Stimulated activated CD8-positive, alpha-beta memory T cell treated with anti-CD3 and anti-CD28 coated beads, Interleukin-2, amount 100 ng/mL, for 1 hour (primary cell): ENCODE measurements at places on chromosomes 6 and 20.

DNA sequence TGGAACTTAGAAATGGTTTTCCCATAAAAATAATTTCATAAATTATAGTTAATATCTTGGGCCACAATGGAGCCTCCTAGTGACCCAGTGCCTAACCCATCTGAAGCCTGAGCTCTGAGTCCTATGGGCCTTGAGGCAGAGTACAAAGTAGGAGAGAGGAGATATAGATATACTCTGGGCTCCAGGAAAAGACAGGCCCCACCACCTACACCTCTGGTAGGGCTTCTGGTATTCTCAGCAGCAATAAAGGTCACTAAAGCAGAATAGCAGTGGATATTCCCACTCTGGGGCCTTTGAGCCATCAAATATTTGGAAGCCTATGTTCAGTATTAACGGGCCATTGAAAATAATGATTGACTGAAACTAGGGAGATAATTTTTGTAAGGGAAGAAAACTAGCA lies 24.1 kb downstream of the CYP39A1 start:
- no peak for DNase-seq

GRCh38 chr6:66065313-66065712 lies 358.3 kb upstream of the EYS start:
- no peak for DNase-seq

- DNase-seq, result no peak
Observed at GRCh38 chr20:48404598-48404997, 423.2 kb downstream of the PREX1 start.

- DNase-seq, result no peak
Observed at GRCh38 chr6:22087960-22088706, 208.7 kb downstream of the PRL start.

DNA sequence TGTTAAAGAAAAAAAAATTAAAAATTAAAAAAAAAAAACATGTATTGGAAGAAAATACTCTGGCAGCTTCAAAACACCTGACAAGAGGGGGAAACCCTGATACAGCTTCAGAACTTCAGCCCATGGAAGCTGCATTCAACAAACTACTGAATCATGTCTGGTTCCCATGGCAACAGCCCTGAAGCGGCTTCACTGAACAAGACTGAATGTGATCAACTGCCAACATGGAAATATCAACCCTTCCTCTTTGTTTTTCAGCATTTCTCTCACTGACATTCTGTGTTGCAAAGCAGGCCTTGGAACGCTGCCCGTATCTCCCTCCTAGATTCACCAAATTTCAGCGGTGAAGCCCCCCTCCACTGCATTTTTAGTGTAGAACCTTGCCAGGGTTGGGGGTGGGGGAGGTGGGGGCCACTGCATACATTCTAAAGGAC lies 91.3 kb upstream of the SHLD1 start:
- DNase-seq, result no peak

- no peak for DNase-seq
Observed at GRCh38 chr6:107489636-107490565, at the start of gene SOBP. Gene SOBP, plus strand, starts transcription at chr6:107490117. Its CDS starts 500 bp downstream, at chr6:107490617.

GRCh38 chr6:51001399-51001798 lies 182.7 kb downstream of the TFAP2B start:
- no peak for DNase-seq

DNA sequence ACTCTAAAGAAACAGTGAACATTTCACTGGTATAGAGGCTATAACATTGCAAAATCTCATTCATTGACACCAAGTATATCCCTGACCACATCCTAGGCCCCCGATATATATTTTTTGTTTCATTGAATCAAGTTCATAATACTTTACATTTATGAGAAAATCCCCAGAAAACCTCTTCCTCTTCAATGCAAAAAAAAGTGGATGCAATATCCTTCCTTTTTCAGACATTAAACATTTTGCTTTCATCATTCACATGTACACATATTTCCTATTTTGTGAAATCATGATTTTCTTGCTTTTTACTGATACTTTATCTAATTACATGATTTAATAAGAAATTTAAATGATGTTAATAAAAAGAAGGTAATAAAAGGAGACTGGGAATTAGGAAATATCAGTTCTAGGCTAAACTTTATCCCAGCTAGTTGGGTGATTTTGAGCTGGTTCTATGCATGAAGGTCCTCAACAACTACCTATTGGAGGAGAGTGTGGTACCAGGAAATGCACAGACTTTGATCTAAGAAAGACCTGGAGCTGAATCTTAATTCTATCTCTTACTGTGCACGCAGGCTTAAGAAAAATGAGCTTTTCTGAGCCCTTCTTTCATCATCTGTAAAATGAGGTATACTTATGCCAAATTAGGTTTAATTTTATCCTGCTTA lies 4.9 kb downstream of the SYNE1 start:
- no peak for DNase-seq

DNA sequence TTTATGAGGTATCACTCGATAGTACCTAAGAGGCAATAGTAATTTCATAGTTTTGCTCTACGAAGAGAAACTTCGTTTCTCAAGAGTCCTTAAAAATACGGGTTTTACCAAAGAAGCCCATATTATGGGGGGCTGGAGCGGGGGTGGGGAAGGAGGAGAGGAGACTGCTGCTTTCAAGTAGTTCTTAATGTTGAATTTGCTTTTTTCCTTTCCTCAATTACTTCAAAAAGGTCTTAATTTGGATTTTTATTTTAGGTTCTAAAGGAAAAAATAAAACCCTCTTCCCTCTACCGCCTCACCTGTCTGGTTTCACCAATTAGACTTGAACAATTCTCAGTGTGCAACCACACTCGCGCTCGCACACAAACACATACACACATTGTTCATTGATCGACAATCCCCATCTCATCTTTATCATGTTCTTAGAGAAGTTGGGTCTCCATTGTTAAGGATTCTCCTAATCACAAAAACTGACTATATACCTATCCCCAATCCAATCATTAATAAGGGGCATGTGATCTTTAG lies 97.2 kb downstream of the HFE start:
- DNase-seq, result no peak

- DNase-seq, result no peak
Observed at GRCh38 chr6:39517756-39518155, 195.3 kb upstream of the KCNK16 start.

DNA sequence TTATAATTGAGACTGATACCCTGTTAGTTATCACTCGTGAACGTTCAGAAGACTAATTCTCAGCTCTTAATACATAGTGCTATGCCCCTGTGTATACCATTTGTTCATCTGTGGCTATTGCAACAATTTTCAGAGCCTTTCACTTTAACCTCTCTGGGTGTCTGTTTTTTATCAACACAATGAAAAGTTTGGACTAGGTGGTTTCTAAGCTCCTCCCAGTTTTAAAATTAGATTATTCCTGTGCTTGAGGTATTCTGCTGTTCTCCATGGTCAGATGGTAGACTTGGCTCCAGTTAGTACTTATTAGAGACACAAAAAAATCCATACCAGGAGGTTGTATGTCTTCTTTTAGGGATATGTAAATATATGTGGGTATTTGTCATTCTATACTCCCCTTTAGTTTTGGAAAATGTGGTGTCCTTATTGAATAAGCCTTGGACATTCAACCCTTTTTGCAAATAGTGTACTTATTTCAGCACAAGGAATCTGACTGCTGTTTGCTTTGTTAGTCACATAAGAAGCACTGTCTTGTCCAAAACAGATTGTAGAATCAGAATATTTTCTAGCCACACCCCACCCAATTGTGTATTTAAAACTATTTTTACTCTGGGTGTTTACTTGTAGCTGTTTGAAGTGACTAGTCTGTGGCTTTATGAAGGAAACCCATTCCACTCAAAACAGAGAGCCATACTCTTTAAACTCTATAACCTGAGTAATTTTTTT lies 2.0 kb upstream of the COL10A1 start:
- DNase-seq, result no peak

DNA sequence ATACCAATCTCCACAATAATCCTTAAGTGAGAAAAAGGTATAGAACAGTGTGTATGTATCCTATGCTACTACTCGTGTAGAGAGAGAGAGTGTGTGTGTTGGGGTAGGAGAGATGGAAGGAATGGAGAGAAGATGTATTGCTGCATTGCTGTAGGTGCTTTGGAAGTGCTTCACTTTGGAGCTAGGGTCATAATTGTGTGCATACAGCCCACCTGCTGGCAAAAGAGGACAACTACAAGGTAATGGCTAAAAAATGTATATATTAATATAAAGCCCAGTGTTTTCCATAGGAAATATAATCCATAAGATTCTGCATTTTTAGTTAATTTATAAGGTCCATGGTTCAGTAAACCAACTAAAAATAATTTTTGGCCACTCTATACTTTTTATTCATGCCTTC lies 36.1 kb downstream of the SERAC1 start:
- no peak for DNase-seq

- DNase-seq, result no peak
Observed at GRCh38 chr6:137491478-137491877, 2.7 kb downstream of the OLIG3 start.

GRCh38 chr6:1850121-1850839 lies 240.6 kb downstream of the FOXC1 start:
- DNase-seq, result no peak

DNA sequence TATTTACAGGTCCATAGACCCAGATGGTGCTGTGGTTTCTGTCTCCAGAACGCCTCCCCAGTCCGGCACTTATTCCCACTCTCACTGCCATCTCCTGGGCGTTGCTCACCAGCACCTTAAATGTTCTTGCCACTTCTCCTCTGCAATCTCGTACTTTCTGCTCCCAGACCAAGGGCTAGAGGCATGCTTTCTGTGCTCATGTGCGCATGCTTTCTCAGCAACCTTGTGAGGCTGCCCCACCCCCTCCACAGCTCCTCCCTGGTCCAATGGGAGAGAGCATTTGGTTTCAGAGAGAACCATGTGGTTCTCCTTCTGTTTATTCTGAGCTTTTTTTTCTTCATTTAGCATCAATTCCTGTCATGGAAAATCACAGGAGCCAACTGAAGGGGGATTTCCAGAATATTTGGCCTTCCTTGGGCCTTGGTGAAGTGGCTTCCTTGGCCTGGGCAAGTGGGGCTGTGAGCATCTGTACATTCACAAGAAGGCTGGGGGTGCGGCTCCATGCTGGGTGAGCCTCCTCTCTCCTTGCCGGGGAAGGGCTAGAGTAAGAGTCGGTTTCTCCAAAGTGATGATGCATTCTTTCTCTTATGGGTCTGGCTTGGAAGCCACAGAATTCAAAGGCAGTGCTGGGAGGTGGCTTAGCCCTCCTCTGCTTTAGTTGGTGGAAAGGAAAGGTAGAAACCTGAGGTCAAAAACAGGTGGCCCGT lies 66.6 kb downstream of the PHACTR3 start:
- no peak for DNase-seq

- no peak for DNase-seq
Observed at GRCh38 chr6:142323377-142323776, 21.6 kb downstream of the ADGRG6 start.

- DNase-seq, result no peak
Observed at GRCh38 chr6:54020334-54020733, 90.9 kb upstream of the MLIP start.

GRCh38 chr6:26224940-26225847 lies 138.0 kb downstream of the HFE start:
- DNase-seq, result no peak

GRCh38 chr20:23133560-23133998 lies 47.5 kb upstream of the CD93 start:
- DNase-seq, result no peak

DNA sequence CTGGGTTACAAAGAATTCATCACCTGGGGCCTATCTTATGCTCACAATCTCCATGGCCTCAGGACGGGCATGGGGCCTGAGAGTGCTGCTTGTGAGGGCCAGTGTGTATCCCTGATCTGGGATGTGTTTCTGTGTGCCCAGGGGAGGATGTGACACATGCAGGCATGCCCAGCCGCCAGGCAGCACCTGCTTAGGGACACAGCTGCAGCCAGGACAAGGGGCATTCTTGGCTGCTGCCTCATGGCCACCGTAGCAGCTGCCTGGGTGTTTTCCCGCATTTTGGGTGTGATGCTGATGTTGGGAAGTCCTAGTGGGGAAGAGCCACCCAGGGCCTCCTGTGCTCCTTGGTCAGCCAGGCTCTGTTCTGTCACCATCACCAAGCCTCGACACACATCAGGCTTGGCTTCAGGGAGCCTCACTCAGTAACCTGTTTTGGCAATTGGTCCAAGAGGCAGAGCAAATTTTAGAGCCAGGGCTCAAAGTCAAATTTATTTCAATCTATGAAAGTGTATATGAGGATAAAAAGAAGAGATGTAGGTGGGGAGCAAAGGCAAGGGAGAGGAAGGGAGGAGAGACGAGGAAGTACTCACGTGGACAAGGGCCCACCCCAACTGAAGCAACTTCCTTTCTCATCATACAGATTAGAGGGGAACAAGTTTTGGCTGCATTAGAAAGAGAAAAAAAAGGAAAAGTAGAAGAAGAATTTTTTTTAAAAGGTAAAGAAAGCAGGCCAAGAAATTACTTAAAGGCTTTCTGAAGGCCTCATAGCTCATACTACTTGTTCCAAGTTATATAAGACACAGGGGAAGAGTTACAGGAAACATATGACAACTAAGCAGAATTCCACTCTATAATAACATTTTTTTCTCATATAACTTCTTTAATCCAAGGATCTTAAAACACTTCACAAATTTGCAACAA lies 269.9 kb upstream of the SUPT3H start:
- no peak for DNase-seq

DNA sequence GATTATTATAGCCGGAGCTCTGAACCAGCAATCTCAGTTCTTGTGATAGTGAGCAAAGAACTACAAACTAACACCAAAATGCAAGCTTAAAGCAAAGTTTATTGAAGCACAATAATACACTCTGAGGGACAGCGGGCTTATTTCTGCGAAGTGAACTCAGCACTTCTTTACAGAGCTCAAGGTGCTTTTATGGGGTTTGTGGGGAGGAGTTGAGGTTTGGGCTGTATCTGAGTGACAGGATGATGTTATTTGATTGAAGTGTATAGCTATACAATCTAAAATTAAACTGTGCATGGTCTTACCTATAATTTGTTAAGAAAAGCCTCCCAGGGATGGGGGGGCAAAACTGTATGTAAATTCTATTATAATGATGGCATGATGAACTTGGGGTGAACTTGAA lies 1.0 kb upstream of the HFE start:
- DNase-seq, result no peak

DNA sequence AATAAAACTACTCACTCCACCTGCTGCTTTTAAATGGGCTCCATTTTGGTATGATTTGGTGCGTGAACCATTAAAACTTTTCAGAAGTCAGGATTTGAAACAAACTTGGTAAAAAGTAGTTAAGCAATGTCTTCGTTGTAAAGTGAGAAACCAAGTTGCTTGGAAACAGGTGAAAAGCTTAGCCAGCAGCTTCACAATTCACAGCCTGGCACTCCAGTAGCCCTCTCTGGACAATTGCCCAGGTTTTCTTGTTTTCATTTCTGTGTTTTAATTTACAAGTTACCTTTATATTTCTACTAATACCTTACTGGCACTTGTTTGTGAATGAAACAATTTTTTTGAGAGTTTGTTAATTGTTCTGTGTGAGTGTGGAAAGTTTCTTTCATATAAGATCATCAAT lies 12.8 kb downstream of the NT5E start:
- no peak for DNase-seq
